ENCODE measurements at places on chromosomes 11 and 22. TPM values are rescaled to one million over a fixed set of nuclear protein-coding genes. Genes with fewer than 3 reads are reported as not detected.

GRCh38 chr11:94400839-94401772 is at the start of gene GPR83:
GPR83 (minus strand) TSS chr11:94401419; CDS start chr11:94401247, 172 bp downstream.
- no peak for DNase-seq

GRCh38 chr11:48081151-48082010 is 101.0 kb downstream of the PTPRJ start:
- no peak for DNase-seq

The ANO9 gene
- total RNA-seq: 26.3 TPM

DNA sequence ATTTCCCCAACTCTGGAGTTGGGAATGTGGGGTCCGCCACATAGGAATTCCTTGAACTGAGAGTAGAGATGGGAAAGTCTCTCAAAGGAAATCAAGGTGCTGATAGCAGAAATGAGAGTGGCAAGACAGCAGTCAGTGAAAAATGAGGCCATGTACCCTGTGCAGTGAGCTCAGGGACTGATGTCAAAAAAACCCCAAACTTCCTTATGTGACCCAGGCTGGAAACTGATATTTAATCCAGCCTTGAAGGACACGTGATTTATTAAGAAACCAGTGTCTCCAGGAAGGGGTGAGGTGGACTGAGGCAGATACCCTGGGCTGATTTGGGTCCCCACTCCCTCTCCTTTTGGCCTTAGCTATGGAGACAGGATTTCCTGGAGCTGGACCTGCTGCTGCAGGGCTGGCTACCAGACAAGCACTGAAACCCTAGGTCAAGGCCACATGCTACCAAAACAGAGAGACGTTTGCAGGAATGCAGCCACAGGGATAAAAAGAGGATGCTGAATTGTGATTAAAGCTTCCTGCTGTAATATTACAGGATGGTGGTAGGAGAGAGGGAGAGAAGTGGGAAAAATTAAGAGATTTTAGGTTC is 25.3 kb upstream of the FCHSD2 start:
- DNase-seq: no peak

- DNase-seq: no peak
Measured at GRCh38 chr11:111735262-111736116, 30.7 kb downstream of the PPP2R1B start.

DNA sequence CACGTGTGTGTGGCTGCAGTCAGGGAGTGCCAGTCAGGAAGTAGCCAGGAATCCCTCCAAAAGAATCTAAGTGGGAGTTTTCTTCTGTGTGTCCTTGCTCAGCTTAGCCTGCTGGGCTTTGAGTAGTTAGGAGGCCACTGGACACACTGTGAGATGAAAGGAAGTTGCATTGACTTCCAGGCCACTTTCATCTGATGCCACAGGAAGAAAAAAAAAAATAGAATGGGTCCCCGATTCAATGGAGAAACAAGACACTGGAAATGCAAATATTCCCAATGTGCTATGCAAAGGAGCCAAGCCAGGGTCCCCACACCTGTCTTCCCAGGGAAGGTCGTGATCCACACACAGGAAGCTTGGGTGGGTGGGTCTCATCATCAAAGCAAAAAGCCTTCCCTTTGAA is 95.6 kb upstream of the E2F8 start:
- DNase-seq: no peak

The MRGPRX4 gene
- not detected for total RNA-seq

GRCh38 chr11:126492331-126493082 is 137.0 kb downstream of the ST3GAL4 start:
- no peak for DNase-seq

The MIOX gene
- 0.61 TPM for total RNA-seq

The TST gene
- 13.8 TPM for total RNA-seq

DNA sequence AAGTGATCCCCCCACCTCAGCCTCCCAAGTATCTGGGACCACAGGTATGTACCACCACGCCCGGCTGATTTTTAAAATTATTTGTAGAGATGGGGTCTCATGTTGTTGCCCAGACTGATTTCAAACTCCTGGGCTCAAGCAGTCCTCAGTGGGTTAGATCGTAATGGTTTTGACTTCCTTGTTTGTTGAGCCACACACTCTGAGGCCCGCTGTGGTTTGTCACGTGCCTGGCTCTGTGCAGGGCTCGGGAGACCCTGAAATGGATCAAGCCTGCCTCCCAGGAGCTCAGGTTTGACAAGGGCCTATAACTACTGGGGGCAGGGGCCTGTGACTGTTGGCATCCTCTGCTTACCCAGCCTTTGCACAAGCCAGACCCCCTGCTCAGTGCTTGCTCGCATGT is 68.1 kb downstream of the MPPED1 start:
- DNase-seq: no peak

DNA sequence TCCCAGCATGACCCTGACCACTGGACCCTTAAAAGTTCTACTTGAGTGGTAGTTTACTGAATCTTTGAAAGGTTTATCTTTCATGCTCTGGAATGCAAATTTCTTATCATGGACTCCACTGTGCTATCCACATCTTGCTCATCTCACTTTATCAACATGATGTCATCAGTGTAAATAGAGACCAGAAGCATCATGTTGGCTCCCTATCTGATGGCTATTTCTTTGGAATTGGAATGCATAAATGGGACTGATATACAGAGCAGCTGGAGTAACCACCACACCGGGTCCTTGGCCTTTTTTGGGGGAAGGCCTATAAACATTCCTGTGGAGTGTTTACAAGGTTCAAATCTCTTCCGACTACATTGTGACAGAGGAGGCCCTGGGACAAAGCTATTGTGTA is 74.1 kb upstream of the CEP126 start:
- no peak for DNase-seq

DNA sequence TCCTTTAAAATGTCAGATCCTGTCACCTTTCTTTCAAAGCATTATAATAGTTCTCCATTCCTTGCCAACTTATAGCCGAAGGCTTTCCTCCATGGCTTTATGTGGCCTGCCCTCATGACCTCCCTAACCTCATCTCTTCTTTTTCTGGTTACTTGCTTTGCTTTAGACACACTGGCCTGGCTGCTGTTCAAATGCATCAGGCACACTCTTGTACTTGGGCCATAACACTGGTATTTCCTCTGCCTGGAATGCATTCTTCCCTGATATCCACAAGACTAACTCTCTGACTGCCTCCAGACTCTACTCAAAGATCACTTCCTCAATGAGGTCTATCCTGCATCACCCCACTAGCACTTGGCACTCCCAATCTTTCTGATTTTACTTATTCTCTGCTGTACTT is 710.3 kb downstream of the KCNA4 start:
- no peak for DNase-seq

DNA sequence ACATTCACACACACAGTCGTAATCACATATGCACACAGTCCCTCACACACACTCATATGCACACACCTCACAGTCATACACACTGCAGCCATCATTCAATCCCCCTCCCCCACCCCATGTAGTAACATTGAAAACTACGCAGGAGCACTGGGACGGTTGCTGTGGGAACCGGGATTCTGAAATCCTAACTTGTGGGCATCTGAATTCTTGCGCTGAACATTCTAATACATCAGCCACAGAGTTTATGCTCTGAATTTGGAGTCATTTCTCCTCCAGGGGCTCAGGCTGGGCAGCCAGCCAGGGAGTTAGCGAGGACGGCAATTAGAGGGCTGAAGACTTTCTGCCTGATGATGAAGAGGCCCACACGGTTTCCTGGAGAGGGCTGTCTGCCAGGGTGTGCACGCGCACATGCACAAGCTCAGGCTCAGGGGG is 32.7 kb downstream of the CD6 start:
- DNase-seq: no peak

DNA sequence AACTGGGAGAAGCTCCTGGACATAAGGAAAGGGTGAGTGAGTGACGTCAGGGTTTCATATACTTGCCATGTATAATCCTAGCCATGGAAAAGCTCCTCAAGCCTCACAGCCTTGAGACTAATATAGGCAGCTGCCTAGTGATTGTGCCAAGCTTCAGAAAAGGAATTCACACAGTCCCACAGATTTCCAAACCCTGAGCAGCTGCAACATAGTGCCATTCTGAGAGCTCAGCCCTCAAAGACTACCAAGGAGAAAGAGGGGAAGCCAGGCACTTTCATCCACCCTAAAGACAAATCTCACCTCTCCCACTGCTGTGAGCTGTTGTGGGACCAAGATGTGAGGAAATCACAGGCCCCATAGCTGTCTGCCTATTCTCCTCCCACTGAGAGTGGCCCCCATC is 707.9 kb upstream of the ANO5 start:
- DNase-seq: no peak

DNA sequence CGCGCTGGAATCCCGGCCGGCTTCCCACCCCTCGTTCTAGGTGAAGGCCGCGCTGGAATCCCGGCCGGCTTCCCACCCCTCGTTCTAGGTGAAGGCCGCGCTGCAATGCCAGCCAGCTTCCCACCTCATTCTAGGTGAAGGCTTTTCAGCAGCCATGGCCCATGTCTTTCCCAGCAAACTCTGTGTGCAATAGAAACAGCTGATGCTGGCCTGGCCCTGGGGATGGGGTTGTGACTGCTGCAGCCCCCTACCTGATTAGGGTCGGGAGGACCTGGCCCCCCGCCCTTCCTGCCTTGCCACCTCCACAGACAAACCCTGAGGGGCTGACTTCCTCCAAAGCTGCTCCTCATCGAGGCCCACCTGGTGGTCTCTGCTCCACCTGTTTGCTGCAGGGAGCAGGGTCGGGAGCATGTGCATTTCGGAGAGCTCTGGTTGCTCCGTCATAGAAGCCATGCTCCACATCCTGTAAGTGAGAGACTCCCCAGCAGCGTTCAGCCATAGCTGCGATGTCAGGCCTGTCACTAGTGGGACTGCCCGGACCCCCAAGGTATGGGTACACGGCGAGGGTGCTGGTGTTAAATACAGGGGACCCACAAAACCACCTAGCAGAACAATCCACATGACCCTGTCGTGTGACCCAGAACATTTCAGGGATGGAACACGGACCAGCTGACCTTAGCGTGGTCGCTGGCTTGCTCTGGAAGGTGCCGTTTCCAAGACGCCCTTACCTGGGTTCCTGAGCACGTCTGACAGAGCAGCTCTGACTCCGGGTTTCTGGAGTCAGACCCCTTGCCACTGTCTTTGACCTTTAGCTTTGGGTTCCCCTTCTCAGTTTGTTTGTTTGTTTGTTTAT is 3.3 kb downstream of the ZBED4 start:
- DNase-seq: no peak

The C11orf58 gene
- total RNA-seq: 212 TPM

The LSP1 gene
- total RNA-seq: 179 TPM

- DNase-seq: no peak
Measured at GRCh38 chr22:47618180-47619010, 855.9 kb downstream of the TBC1D22A start.

The OR51E2 gene
- under 0.01 TPM for total RNA-seq

GRCh38 chr11:97965849-97966646 is 1054.7 kb upstream of the CNTN5 start:
- DNase-seq: no peak

DNA sequence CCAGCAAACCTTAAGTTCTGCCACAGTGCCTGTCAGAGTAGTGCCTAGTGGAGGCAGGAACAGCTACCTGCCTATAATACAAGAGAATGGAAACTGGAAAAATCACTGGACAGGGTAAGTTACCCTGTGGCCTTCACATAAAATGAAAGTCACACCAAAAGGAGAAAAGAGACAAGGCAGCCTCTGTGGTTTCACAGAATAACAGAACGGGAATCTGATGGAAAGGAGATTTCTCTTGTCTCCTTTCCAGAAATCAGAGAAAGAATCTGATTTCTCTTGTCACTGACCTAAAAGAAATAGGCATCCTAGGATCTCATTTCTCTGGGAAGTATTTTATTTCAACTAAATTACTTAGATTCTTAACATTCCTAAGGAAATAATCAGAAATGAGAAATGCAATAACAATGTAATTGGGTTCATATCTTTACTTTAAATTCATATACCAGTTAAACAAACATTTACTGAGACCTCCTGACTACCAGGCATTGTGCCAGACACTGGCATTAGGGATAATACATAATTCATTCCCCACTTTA is 41.6 kb downstream of the PRCP start:
- DNase-seq: no peak
